Upper lobe of left lung (tissue), 6 donors: ENCODE measurements at places on chromosomes 1 and 21. TPM values are rescaled to one million over a fixed set of nuclear protein-coding genes. Genes with fewer than 3 reads are reported as not detected.

DNA sequence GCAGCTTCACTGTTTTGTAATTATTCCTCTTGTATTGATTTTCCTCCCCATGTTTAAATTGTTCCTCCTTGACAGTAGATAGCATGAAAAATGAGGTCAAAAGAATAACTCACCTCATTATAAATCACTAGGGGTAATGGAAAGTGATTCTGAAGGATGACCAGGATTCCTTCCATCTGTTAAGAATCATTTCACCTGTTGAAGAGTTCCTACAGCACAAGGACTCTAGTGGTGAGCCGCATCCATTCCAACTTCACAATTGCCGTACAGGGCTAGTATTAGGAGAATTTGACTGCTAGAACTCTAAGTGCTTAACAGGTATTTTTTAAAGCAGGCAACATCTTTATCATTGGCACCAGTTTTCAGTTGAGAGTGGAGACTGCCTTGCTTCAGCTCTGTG is 13.7 kb downstream of the PPP1R12B start:
- no peak overlapping the region for H3K4me3 ChIP-seq
- H3K27me3 ChIP-seq = no peaks in the 10 kb centered on the region
- H3K36me3 ChIP-seq = no peaks in the 10 kb centered on the region
- no peak overlapping the region for H3K27ac ChIP-seq

- H3K27me3 ChIP-seq = no peaks in the 10 kb centered on the region
- H3K27ac ChIP-seq = no peak overlapping the region
- peak; percentile 88 for DNase-seq
- no peak overlapping the region for H3K4me3 ChIP-seq
These were observed 9.6 kb upstream of the TNFRSF25 start for GRCh38 chr1:6475381-6476133.

DNA sequence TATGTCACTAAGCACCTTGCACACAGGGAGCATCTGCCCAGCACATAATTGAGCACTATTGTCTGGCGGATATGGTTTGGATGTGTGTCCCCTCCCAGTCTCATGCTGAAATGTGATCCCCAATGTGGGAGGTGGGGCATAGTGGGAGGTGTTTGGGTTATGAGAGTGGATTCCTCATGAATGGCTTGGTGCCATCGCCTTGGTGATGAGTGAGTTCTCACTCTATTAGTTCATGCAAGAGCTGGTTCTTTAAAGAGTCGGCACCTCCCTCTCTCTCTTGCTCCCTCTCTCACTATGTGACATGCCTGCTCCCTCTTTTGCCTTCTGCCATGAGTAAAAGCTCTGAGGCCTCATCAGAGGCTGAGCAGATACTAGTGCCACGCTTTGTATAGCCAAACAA is 9.5 kb downstream of the CTSK start:
- no peak overlapping the region for H3K4me3 ChIP-seq
- no peak for DNase-seq
- H3K27me3 ChIP-seq = no peaks in the 10 kb centered on the region
- H3K36me3 ChIP-seq = peaks cover 2% of the 10 kb centered on the region
- H3K27ac ChIP-seq = no peak overlapping the region

DNA sequence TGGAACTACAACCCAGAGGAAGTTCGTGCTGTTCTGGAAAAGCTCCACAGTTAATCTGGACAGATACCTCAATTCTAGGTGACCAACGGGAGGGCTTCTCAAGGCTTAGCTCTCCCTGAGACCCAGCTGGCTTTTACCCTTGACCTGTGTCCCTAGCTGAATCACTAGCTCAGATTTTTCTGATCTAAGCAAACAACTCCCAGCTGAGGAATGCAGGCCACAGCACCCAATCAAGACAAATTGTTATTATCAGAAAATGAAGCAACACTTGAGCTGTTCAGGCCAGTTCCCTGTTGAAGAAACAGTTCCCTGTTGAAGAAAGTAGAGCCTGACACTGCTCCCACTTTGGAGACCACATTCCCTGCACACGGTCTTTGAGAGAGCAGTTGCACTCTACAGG is 16.0 kb downstream of the DIO1 start:
- H3K36me3 ChIP-seq = no peaks in the 10 kb centered on the region
- H3K27ac ChIP-seq = no peak overlapping the region
- H3K27me3 ChIP-seq = no peaks in the 10 kb centered on the region
- H3K4me3 ChIP-seq = no peak overlapping the region
- no peak for DNase-seq
- H3K4me1 ChIP-seq = no peaks in the 10 kb centered on the region

DNA sequence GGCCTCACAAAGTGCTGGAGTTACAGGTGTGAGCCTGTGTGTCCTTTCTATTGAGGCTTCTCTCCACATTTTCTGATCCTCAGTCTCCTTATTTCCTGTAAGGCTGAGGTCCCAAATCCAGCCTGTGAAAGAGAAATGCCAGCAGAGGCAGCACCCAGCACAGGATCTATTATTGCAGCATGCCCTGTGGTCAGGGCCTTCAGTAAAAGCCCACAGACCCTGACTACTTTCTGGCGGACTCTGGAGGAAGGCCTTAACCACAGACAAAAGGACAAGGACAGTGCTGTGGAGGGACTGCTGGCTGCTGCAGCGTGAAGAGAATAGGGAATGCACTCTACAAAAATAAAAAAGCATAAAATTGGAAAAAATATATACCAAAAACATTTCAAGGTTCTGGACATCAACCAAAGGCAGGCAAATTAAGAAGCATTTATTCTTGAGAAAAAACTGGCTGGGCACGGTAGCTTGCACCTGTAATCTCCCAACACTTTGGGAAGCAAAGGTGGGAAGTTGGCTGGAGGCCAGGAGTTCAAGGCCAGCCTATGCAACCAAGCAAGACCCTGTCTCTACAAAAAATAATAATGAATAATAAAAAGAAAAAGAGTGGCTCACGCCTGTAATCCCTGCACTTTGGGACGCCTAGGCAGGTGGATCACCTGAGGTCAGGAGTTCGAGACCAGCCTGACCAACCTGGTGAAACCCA is 9.4 kb upstream of the PGD start:
- H3K27ac ChIP-seq = peak overlapping the region; percentile 77
- peaks cover 16% of the 10 kb centered on the region for H3K4me1 ChIP-seq
- no peaks in the 10 kb centered on the region for H3K36me3 ChIP-seq
- H3K27me3 ChIP-seq = no peaks in the 10 kb centered on the region

GRCh38 chr1:240985081-240985480 is 371.9 kb downstream of the RGS7 start:
- H3K36me3 ChIP-seq = no peaks in the 10 kb centered on the region
- H3K4me1 ChIP-seq = no peaks in the 10 kb centered on the region
- H3K27ac ChIP-seq = no peak overlapping the region
- DNase-seq = no peak
- no peak overlapping the region for H3K4me3 ChIP-seq

DNA sequence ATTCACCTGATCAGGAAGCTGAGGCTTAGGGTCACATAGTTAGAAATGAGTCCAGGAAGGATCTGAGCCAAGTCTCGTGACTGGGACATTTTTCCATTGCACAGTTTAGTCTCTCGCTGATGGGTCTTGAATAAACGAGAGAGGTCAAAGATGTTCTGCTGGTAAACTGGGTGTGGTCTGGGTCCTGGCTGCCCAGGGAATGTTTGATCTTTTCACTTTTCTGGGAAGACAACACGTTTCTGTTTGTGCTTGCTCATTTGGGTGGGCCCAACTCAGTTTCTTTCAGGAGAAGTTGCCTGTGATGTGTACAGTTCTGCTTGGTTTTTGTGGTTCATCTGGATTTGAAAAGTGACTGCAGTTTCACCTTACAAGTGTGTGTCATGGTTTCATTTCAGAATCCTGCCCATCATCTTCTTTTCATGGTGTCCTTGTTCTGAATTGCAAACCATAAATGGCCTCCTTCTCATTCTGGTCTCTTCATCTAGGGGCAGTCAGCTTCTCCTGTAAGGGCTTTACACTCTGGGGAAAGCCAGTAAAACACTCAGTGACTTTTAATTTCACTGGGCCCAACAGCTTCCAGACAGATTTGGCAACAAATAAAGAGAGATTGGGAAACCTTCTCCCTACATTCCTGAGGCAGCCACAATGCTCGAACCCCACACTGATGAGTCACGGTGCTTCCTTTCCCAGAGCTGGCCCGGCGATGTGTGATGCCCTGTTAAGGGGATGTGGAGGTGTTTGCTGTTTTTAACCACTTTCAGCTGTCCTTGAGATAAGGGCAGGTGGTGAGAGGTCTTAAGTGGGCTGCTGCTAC is 7.2 kb upstream of the TACSTD2 start:
- peak; percentile 88 for DNase-seq
- H3K4me3 ChIP-seq = no peak overlapping the region

DNA sequence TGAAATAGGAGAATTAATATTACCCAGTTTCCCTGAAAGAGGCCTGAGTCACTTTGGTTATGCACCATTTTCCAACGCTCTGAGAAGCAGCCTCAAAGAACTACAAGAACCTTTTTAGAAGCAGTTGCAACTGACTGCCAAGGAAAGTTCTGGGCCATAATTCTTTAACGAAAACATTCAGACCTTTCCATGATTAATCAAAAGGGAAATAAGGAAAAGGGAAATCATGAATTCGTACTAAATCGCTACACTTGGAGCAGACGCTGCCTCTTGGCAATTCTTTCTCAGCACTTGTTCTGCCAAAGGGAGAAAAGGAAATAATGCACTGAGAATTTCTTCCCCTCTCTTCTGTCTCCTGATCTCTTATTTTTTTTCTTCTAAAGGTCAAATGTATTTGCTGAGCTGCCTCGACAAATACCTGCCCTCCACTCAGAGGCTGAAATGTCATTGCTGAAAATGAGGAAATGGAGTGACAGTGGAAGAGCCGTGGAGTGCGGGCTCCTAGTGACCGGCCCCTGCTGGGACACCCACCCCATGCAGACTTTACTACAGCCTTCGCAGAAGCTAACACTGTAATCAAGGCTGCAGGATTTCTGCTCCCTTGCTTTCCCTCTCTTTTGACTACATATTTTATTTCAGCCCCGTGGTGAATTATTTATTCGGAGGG is 67.9 kb upstream of the GALNT2 start:
- no peaks in the 10 kb centered on the region for H3K27me3 ChIP-seq
- H3K27ac ChIP-seq = no peak overlapping the region
- H3K36me3 ChIP-seq = no peaks in the 10 kb centered on the region
- peaks cover 11% of the 10 kb centered on the region for H3K4me1 ChIP-seq

DNA sequence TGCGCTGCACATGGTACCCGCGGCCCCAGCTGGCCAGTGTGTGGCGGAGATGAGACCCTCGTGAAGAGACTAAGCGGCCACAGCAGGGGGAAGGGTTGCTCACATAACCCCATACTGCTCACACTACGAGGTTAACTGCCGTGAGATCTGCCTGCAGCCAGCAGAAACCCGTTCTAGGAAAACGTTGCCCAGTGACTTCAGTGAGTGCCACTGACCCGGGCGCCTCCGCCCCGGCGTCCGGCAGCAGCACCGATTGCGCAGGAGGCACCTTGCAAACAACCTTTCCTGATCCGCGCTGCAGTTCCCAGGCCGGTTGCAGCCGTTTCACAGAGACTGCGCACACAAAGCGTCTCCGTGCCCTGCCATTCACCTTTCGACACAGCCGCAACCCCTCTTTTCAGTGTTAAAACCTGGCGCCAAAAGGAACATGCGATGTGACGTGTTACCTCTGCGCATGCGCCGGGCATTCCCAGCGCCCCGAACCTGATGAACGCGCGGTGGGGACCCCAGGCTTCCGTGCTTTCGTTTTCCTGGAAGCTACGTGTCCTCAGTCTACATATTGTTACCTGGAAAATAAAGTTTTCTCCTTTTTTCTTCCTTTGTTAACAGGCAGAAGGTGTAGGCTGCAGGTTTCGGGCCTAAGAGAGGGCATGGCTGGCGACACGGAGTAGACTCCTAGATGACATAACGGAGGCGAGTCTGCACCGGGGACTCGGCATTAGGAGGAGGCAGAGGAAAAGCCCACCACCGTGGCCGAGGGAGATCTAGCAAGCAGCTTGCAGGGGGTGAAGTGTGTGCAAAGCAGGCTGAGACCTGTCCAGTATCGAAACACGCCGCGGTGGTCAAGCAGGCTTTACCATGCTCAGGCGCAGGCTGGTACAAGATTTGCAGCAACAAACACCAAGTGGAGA is 8.9 kb downstream of the VPS26C start:
- H3K27ac ChIP-seq = peak overlapping the region; percentile 82
- peak overlapping the region; percentile 57 for H3K4me3 ChIP-seq
- peaks cover 11% of the 10 kb centered on the region for H3K4me1 ChIP-seq
- H3K36me3 ChIP-seq = no peaks in the 10 kb centered on the region

DNA sequence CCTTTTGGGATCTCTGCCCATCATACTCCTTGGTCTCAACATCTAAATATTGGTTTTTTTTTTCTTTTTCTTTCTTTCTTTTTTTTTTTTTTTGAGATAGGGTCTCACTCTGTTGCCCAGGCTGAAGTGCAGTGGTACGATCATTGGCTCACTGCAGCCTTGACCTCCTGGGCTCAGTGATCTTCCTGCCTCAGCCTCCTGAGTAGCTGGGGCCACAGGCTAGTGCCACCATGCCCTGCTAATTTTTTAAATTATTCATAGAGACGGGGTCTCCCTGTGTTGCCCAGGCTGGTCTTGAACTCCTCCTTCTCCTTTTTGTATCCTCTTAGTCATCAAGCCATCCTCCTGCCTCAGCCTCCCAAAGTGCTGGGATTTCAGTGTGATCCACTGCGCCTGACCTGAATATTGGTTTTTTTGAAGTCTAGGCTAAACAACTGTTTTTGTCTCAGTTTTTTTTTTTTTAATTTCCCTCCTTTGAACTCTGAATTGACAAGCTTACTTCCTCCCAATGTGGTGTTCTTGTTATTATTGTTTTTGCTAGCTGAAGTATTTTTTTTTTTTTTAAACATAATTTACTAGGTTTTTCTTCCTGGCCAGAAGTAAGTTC is 30.9 kb downstream of the MAPKAPK2 start:
- peak overlapping the region; percentile 5 for H3K27ac ChIP-seq
- DNase-seq = no peak
- H3K36me3 ChIP-seq = no peaks in the 10 kb centered on the region
- H3K4me1 ChIP-seq = peaks cover 55% of the 10 kb centered on the region

DNA sequence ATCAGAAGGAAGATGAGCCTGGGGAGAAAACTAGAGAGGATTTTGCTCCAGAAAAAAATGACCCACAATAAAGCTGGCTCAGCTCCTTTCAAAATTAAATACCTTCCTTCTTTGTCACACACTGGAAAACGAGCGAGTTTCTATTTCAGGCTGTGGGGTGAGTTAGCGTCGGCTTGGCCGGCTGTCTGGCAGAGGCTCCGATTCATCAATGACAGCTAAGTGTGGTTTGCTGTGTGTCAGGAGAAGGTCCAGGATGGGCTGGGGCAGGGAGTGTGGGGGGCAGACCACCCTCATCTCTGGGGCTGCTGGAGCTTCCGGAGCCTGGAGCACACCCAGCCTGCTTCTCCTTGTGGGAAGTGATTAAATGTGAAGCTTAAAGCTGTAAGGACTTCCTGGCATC is 120.2 kb downstream of the ETS2 start:
- no peaks in the 10 kb centered on the region for H3K27me3 ChIP-seq
- H3K4me1 ChIP-seq = peaks cover 23% of the 10 kb centered on the region
- no peaks in the 10 kb centered on the region for H3K36me3 ChIP-seq
- DNase-seq = peak; percentile 49
- H3K4me3 ChIP-seq = peak overlapping the region; percentile 20

GRCh38 chr1:71843012-71843411 is 439.3 kb downstream of the NEGR1 start:
- no peaks in the 10 kb centered on the region for H3K27me3 ChIP-seq
- no peaks in the 10 kb centered on the region for H3K36me3 ChIP-seq
- no peak overlapping the region for H3K4me3 ChIP-seq
- H3K4me1 ChIP-seq = no peaks in the 10 kb centered on the region

Gene UBXN11
- total RNA-seq = 57.4 TPM

Gene NBPF20
- 3.9 TPM for total RNA-seq

Gene C8B
- not detected for total RNA-seq

Gene KCND3
- 3.0 TPM for total RNA-seq

Gene GUCA2B
- total RNA-seq = not detected

Gene FAM72A
- not detected for total RNA-seq

Gene RXFP4
- not detected for total RNA-seq

Gene CCDC17
- total RNA-seq = 50.3 TPM

Gene AQP10
- 0.40 TPM for total RNA-seq

Gene OLFM3
- total RNA-seq = not detected
